ENCODE measurements at places on chromosomes 11 and 22.

DNA sequence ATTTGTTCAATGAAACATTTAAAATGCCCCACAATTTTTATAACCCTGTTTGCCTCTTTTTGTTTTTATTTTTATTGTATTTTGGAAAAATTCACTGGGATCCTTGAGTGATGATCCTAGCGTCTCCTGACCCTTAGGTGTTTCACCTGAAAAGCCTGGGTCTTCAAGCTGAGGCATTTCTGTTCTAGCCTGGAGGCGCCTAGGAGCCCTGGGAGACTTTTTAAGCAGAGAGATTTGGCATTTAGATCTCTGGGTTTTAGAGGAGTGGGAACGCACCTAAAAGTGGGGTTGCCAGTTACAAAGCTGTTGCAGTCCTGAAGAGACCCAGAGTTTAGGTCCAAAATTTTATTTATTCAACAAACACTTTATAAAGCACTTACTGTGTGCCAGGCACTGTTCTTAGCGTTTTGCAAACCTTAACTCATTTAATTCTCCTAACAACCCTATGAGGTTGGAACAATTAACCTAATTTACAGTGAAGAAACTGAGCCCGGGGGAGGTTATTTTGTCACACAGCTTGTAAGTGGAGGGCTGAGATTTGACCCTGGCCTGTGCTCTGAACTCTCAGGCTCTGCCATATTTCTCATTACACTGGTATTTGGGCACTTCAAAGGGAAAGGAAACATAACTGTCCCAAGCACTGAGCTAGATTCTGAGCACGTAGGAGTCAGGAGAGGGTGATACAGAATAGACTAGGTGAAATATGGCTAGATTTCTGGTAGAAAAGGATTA lies 834 bp upstream of the FADS1 start:
- DNase-seq = no peak

DNA sequence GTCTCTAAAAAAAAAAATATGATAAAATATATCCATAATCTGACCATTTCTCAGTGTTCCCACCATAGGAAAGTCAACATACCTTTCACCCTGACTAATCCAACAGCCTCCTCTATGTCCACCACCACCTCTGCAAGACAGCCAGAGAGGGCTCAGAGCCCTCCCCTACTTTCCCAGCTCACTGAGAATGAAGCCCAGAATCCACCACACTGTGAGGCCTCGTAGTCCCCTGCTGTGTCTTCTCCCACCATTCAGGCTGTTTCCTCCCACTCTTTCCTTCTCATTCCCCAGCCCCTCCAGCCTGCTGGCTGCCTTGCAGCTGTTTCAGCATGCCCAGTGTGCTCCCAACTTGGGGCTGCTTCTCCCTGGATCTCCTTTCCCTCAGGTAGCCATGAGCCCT lies 27.0 kb downstream of the SGSM3 start:
- peak; percentile 24 for DNase-seq

DNA sequence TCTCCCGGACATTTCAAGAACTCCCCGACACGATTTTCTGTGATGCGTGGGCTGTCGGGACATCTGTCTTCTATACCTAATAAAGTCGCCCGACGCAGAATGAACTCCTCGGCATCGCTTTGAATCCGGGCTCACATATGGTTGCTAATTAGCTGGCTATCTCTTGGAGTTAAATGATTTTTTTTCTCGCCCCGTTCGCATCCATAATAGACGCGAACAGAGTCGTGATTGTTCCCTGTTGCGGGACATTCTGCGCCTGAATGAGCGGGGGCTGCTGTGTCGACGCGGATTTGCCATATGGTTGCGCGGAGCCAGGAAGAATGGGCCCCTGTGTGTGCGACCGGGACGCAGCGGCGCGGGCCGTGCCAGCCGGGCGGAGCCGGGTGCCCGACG lies 16.4 kb downstream of the CDKN1C start:
- DNase-seq = no peak

GRCh38 chr22:50184004-50184901 lies 1.5 kb upstream of the TRABD start:
- peak; percentile 51 for DNase-seq

DNA sequence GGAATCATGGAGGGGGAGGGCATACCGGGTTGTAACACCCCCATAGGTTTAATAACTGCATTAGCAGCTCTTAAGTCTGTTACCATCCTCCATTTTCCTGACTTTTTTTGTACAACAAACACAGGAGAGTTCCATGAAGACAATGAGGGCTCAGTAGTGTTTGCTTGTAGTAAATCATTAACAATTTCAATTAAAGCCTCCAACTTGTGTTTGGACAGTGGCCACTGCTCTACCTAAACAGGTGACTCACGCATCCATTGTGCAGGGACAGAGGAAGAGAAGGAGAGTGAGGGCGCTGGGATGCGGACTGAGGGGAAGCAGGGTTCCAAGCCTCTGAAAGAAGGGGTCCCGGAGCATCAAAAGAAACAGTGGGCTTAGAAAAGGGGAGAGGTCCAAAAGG lies 21.3 kb upstream of the MTNR1B start:
- no peak for DNase-seq

- DNase-seq = no peak
These were observed 21.8 kb upstream of the TP53AIP1 start for GRCh38 chr11:128964463-128964930.

GRCh38 chr11:15890031-15890713 lies 466.2 kb downstream of the SOX6 start:
- DNase-seq = peak; percentile 51

DNA sequence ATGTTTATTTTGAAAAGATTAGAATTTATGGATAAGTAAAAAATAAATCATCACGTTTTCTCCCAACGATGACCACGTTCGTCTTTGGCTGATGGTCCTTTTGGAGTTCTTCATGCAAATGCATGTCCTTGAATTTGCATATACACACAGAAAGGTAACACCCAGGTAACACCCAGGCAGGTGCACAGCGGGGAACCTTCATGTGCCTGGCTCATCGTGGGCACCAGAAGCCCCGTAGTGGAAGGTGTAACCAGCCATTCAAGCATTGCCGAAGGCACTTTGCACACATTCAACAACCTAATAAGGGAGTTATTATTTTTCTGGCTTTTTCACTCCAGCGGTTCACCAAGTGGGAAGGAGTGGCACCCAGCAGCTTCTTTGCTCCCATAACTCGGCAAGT lies 404.6 kb downstream of the TBC1D22A start:
- no peak for DNase-seq

DNA sequence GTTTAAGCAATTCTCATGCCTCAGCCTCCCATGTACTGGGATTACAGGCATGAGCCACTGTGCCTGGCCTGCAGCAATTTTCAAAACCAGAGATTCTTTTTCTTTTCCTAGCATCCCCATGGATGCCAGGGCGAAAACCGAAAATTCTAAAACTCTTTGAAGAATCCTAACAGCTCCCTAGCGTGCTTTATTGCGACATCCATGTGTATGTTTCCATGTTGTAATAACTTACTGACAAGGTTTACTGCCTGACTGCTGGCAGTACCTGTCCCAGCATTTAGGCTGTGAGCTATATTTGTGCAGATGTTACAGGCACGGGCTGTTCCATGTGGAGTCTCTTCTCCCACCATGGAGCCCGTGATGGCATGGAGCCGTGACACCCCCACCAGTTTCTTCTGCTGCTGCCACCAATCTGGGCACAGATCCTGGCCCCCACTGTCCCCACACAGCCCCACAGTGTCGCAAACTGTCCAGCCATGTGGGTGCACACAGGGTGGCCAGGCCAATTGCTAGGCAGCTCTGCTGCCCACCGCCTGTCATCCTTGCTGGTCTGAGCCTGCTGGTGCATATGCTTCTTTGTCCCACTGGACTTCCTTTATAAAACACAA lies 7.1 kb upstream of the TAB1 start:
- no peak for DNase-seq

GRCh38 chr11:121241343-121242211 lies 51.0 kb upstream of the SC5D start:
- DNase-seq = no peak

- DNase-seq = no peak
These were observed 798.4 kb upstream of the TENM4 start for GRCh38 chr11:80239217-80239616.

GRCh38 chr11:110134110-110134509 lies 40.9 kb downstream of the ZC3H12C start:
- no peak for DNase-seq

GRCh38 chr11:115521825-115522224 lies 17.6 kb upstream of the CADM1 start:
- no peak for DNase-seq

DNA sequence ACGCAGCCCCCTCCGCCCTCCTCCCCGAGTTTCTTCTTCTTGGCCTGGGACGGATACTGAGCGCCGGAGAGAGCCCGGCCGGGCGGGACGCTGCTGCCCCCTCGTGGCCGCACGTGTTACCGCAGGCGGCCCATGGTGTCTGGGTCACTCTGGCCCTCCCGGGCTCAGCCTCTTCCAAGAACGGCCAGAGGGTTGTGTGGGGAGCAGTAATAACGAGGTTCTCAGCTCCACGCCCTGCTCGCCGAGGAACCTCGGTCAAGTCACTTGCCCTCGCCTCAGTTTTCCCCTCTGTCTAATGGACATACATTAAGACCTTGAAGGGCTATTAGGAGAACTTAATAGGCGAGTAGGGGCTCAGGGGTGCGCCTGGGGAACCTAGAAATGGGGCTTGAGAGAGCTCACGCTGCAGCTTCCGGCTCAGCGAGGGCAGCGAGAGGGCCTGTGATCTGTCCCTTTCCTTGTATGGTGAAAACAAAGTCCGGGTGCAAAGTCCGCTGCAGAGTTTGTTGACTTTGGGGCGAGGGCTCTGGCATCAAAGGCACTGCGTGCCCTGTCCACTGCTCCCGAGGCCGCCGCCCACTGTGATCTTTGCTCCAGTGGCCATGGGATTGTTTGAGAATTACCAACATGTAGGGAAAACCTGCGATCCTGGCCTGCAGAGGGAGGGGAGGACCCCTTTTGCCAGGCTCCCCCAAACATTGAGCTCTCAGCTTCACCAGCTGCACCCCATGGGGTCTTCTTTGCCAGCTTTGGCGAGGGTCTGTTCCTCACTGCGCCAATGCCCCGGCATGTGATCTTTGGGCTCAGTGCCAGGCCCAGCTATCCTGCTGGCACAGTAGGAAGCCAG lies 14.4 kb upstream of the LRP5 start:
- peak; percentile 59 for DNase-seq

DNA sequence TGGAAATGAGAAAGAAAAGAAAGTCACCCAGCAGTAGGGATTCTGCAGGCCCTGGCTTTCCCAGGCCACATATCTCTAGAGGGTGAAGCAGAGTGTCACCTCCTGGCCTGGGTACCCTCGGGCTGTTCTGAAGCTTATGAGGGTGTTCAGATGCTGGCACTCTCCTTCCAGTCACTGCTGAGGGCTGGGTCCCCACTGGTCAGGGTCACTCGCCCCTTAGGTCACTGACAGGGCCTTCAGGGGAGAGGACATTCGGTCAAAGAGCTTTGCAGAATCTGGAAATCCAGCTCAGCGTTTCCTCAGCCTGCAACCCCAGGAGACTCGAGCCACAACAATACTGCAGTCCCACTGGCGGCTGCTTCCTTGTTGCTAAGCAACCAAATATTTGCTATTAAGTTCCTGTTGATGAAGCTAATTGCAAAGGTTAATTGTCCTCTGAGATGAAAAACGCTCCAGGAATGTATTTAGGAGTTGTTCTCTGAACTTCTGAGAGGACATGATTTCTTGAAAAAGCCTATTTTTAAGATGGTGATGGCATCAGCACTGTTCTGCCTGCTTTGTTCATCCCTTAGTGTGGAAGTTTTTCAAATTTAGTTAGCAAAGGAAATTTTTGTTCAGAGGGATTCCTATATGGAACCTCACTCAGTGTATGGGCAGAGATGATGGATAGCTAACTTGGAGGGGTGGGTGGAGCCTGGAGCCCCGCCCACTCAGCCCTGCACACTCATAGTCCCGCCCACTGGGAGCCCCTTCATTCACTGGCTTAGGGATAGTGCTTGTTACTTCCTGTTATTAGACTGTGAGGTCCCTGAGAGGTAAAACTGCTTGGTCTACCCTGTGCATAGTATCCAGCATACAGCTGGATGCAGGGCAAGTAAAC lies 109.2 kb downstream of the CSNK2A3 start:
- peak; percentile 15 for DNase-seq
